NCI-H2081 treated with DMSO at 0.1 percent for 48 hours (cell line): ENCODE measurements at places on chromosomes 5 and 9.

GRCh38 chr5:127586811-127587210, 62.1 kb upstream of the CTXN3 start:
- no peak for DNase-seq

- no peak for DNase-seq
Measured at GRCh38 chr9:119902611-119903010, 533.4 kb upstream of the BRINP1 start.

DNA sequence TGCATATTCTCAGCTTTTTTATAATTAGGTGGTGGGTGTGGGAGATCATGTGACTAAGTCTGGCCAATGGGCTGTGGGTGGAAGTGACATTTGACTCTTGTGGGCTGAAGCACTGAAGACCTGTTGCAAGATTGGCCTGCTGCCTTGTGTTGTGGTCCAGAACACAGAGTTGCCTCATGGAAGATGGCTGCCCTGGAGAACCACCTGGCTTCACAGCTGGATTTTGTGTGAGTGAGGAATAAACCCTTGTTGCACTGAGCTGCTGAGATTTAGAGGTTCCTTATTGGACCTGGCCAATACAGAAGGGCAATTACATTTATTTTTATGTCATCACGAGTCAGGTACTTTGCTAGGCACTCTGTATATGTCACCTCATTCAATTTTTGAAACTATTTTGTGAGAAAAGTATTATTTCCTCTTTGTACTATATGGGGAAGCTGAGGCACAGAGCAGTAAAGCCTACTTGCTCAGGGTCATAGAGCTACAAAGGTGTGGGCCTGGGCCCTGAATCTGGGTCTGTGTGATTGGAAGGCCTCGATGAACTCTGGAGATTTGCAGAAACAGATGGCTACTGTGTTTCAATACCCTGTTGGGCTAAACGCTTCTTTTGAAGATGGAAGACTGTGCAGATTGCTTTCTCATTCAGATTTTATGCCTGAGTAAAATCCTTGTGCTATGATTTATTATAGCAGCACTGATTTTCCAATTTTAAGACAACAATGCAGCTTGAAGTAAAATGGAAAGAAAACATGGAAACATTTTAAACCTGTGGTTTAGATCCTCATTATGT, 71.2 kb upstream of the TBC1D2 start:
- no peak for DNase-seq

DNA sequence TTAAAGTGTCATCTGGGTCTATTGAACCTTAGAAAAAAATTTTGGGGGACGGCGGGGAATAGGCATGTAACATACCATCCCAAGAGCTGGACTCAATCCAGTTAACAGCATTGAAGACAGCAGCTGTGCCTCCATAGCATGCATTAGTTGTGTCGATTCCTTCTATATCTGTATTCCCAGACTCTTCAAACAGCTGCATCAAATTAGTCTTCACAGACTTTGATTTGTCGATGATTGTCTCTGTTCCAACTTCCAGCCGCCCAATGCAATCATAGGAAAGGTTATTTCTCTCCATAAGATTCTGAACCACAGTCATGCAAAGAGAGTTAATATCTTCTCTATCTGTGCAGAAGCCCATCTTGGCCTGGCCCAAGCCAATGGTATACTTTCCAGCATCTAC, 14.8 kb downstream of the HMGCS1 start:
- DNase-seq = no peak

DNA sequence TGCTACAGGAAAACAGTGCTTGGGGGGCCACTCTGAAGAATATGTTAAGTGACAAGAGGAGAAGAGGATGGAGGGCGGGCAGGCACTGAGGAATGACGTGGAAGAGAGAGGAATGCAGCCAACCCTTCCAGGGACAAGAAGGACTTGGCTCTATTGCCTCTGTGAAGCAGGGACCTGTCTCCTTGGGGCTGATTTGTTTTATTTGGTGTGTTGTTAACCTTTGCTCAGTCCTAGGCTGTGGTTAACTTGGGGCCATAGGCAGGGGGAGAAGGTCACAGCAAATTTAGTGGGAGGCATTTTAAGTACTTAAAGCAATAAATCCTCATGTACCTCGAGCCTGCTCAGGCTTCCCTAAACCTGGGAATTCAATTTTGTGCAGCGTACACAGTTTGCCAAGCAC, 39.9 kb downstream of the KIF4B start:
- DNase-seq = no peak
